ENCODE measurements at places on chromosomes 1 and 21.

DNA sequence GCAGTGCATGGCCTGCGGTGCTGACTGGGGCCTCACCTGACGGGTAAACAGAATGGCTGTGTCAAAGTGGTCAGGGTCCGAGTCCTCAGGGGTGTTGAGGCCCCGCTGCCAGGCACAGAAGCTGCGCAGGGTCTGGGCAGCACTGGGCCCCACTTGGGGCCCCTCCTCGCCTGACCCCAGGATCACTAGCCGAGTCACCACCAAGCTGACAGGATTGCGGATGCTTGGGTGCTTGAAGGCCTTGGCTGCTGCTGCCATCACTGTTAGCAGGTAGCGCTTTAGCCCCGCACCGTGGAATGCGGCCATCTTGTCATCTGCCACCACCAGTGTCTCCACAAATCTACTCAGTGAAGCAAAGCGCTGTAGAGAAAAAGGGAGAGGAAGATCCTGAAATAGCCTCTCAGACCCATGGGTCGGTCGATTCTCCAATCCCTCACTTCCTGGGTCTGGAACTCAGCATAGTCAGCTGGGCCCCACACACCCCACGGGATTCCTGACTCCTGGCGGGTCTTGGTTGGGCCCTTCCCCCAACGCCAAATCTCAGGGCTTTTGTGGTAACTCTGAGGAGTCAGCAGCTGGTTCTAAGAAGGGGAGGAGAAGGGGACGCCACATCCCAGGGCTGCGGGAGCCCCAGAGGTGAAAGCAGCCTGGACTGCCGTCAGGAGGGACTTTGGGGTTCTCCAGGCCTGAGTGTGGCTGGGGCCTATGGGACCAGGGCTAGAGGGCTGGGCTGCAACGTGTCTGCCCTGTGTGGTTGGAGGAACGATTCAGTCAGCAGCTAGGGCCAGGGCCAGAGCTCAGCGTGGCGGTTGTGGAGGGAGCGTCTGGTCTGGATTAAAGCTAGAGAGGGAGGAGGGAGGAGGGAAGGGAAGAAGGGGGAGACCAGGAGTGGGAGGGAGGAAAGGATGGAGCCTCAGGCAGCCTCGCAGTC, 2.1 kb downstream of the ADAMTS4 start:
- peak; percentile 63 for DNase-seq

- no peak for DNase-seq
Measured at GRCh38 chr1:33042831-33043230, 6.1 kb upstream of the AK2 start.

DNA sequence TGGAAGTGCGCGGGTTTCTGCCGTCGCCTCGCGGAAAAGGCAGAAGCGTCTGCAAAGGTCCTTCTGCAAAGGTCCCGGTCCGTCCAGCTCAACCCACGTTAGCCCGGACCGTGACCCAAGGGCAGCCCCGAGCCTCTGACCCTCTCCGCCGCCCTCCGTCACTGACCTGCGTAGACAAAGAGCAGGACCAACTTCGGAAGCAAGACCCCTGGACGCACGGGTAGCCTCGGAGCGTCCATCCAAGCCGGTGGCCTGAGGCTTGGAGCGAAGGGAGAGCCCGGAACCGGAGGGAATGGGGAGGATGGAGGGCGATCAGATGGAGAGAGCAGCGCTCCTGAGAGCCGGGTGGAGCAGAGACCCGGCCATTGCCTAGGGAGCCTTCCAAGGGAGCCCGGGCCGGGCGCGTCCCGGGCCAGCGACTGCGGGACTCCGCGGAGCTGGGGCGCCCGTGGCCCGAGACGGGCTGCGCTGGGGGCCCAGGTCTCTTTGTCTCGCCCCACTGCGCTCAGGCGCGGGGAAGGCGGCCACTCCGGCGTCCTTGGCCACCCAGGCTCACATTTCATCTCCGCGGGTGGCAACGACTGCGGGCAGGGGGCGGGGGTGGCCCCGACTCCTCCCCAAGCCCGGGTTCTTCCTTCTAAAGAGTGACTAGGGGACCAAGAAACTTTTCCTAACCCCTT, at the start of gene CYYR1:
TSS of gene CYYR1 (minus strand) at position 585 of the 680 bp plus-strand sequence. CDS start at position 239, 346 bp downstream.
- DNase-seq: no peak

GRCh38 chr1:65309304-65310077, at the start of gene DNAJC6:
DNAJC6 (plus strand) TSS chr1:65309543; CDS start chr1:65309746, 203 bp downstream.
- DNase-seq: peak; percentile 29

DNA sequence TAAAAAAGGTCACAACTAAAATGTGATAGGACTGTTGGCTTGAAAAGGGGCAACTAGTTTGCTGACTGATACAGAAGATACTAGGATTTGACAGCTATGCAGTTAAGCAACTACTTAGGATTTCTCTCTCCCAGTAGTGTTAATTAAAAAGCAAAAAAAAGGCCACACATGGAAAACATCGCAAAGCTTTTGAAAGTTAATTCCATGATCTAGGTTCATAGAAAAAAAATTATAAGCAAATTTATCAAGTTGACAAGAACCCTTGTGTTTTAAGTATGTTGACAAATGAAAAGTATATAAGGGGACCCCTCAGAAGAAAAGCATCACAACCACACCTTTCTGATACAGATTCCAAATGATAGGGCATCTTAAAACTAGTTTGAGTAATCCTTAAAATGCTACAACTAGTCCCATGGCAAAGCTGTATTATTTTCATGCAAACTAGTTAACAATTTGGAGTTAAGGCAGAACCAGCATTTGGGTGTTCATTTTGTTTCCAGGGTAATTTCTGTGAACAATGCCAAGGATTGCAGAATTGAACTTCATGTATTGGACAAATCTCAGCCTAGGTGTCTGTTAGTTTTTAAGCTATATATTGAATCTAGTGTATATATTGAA, 4.1 kb downstream of the PNRC2 start:
- DNase-seq: no peak

DNA sequence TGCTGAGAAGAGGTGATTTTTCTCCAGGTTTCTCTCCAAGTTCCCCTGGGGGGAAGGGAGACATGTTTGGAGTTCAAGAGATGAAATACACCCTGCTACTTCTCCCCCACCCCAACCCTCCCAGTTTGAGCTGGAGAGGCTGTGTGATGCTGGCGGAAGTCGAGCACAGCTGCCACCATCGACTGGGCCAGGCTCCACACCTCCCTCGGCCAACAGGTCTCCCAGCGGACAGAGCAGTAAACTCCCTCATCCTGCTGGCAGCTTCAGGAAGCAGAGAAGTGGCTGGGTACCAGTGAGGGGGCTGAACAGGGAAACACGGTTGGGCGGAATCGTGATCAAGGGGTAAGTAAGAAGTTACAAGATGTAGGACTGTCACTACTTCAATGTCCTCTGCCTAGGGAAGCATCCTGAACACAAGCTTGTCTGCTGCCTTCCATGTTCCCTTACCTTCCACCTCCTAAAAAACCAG, 6.6 kb upstream of the NHLH1 start:
- DNase-seq: no peak

GRCh38 chr1:87167157-87167789, 161.4 kb upstream of the LMO4 start:
- DNase-seq: no peak

- no peak for DNase-seq
Measured at GRCh38 chr1:171937938-171938337, 96.6 kb downstream of the DNM3 start.

DNA sequence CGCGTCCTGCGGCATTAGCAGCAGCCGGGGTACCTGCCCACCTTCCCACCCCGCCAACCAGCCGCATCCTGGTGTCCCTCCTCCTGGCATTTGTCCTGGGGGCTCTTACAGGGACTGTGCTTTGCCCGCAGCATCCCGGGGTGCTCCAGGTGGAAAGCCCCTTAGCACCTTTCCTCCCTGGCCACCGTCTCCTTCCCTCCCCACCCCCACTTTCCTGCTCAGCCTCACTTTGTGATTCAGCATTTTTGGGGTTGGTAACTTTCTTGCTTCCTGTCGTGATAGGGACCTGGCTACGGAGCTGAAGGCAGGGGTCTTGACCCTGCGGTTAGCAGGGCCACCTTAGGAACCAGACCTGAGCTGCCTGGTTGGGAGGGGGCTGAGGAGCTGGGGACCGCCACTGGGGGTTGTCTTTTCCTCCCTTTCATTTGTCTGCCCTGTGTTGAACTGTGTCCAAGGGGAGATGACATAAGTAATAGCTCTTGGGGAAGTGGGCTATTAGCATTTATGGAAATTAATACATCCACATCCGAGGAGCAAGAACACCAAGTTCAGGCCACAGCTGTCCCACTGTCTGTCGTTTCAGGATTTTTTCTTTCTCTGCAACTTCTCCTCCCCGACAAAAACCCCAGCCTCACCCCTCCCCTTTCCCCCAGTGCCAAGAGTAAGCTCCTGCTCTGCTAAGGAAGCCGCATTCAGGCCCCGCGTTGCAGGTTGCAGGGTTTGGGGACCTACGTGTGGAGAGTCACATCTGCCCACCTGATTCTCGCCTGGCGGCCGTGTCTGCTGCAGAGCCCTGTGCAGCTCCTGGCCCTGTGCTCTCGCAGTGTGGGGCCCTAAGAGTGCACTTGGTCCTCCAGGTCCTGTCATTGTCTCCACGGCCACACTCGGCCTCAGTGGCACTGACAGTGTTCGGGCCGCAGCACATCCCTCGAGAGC, 1.6 kb upstream of the NPHP4 start:
- no peak for DNase-seq

GRCh38 chr21:28712411-28712810, 280.3 kb downstream of the LTN1 start:
- DNase-seq: no peak

GRCh38 chr1:37704966-37705365, 12.7 kb downstream of the CDCA8 start:
- no peak for DNase-seq

DNA sequence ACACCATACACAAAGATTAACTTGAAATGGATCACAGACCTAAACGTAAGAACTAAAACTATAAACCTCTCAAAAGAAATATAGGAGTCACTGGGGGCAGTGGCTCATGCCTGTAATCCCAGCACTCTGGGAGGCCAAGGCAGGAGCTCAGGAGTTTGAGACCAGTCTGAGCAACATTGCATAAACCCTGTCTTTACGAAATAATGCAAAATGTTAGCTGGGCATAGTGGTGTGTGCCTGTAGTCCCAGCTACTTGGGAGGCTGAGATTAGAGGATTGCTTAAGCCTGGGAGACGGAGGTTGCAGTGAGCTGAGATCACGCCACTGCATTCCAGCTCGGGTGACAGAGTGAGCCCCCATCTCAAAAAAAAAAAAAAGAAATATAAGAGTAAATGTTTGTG, 46.7 kb upstream of the SERBP1 start:
- no peak for DNase-seq

- no peak for DNase-seq
Measured at GRCh38 chr1:230861970-230862595, 6.2 kb downstream of the C1orf198 start.

GRCh38 chr1:204623365-204623893, 62.1 kb downstream of the LRRN2 start:
- no peak for DNase-seq

DNA sequence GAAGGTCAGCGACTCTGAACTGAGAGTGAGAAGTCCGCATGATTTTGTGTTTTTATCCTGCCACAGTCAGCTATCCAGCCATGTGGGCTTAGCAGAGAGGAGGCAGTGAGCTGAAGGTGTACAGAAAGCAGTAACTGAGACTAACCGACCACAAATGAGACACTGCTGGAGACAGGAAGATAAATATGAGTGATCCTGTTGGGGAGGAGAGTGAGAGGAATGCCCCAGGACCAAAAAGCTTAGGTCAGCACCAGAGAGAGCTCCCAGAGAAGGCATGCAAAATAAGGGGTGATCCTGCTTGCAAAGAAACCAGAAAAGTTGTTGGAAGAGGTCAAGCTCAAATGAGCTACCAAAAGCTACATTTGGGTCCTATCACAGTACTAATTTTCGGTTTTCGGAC, 63.7 kb downstream of the HLCS start:
- DNase-seq: no peak

- DNase-seq: no peak
Measured at GRCh38 chr1:210702506-210702905, 373.8 kb downstream of the HHAT start.

- DNase-seq: peak; percentile 70
Measured at GRCh38 chr1:209692745-209693504, 11.7 kb upstream of the HSD11B1 start.

GRCh38 chr1:233252441-233252840, 43.1 kb downstream of the PCNX2 start:
- no peak for DNase-seq

GRCh38 chr1:179889589-179889988, 7.5 kb downstream of the TOR1AIP1 start:
- DNase-seq: no peak

DNA sequence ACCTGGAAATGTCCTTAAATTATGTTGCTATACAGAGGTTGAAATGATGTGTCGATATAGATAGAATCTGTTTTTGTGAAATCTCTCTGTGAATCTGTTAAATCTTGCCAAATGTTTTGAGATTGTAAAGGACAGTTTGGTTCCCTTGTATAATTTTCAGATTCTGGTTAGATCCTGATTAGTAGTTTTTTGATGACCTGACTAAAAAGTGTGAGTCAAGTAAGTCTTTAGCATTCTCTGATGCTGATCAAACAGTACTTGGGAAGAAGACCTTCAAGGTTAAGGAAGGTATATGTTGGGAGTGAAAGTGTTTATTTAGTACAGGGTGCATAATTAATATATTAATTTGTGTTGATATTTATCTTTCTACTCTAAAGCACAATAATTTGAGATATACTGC, 32.7 kb downstream of the DDI2 start:
- no peak for DNase-seq

DNA sequence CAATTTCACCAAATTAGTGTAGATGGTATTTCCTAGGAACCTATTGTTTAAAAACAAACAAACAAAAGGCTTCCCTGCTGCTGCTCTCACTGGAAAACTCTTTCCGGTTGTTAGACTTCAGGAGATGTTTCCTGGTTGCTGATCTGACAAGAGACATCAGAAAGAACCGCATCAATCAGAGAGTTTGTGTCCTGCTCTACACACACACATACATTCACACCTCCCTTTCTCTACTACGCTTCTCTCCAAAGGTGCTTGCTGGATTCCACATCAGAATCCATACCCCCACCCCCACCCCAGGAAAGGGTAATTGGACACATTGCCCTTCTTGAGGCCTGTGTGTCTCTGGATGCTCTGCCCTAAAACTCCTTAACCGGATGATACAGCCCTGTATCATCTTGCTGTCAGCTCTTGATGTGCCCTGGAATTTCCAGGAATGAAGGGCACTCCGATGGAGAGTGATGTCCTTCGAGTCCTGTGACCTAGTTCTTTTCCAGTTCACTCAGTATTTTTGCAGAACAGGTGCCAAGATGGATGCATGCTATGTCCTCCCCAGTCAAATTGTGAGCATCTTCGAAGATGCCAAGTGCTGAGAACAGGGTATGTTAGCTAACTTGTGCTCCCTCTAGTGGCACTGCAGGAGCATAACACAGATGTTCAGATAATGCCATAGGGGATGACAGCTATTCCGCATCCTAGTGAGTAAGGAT, 113.7 kb upstream of the SLC35F3 start:
- DNase-seq: peak; percentile 34

- no peak for DNase-seq
Measured at GRCh38 chr1:159699653-159700052, 14.7 kb downstream of the CRP start.

DNA sequence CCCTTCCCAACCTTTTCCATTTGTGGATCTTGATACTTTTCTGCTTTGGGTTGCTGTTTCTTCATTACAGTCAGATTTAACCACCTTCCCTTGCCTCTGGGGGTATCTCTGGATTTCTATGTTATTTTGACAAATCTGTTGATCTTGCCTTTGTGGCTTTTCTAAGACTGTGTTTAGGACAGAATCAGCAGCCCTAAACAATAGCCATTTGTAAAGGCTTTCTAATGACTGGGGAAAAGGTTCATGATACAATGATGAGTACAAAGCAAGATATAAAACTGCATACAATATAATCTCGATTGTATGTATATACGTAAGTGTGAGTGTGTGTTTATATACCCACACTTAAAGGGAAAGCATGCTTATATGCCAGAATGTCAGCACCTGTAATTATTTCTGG, 27.8 kb downstream of the FAM20B start:
- no peak for DNase-seq
